NCI-H2081 (cell line): ENCODE measurements at places on chromosomes 4 and X.

- no peak for DNase-seq
These were observed 98.9 kb downstream of the PARM1 start for GRCh38 chr4:75031775-75032174.

DNA sequence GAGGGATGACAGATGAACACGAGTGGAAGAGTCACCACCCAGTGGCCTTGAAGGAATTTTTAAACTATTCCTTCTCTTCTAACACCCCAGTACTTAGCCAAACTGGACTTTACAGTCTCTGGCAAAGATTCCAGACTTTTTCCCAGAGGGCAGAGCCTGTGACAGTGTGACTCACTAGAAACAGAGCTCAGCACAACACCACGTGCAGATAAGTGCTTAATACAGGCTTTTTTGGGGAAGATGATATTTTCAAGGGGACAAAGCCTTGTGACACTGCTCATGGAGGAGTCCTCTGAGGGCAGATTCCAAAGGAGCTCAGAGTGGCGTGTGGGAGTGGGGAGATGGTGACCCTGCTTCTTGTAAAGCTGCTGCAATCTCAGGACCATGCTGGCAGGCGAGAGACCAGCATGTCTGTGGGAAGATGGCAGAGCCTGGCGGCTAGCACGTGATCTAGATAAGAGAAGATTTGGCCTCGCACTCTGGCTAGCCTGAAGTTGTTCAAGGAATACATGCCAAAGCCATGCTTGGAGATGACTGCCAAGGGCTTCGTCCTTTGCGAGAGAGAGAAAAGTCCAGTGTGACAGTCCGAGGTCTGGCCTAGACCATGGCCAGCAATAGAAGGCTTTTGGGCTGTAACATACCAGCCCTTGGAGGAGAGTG is 2.4 kb downstream of the RAB33A start:
- no peak for DNase-seq

- no peak for DNase-seq
These were observed 92.5 kb downstream of the FBXL5 start for GRCh38 chr4:15562623-15563022.

GRCh38 chrX:725971-726370 is 95.4 kb downstream of the SHOX start:
- DNase-seq = no peak

- DNase-seq = no peak
These were observed 2.1 kb upstream of the RHOH start for GRCh38 chr4:40194602-40195161.

DNA sequence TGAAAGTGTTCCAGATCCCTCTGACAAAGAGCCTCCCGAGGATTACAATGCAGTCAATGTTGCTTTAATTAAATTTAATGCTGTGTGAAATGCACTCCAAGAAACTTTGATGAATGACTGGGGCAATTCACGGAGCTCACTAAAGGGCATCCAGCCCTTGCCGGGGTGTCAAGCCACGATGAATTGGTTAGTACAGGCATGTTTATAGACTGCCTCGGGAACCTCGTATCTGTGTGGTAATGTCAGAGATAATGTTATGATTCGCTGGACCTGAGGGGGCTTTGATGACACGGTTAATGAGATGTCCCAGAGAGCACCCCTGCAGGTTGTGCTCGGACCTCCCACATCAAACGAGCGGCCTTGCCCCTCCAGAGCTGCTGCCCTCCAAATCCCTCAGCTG is 428.8 kb downstream of the NKX6-1 start:
- no peak for DNase-seq

- DNase-seq = no peak
These were observed 68.1 kb upstream of the NAP1L5 start for GRCh38 chr4:88765729-88766128.

GRCh38 chrX:111543212-111543741 is 31.8 kb downstream of the SERTM2 start:
- no peak for DNase-seq

DNA sequence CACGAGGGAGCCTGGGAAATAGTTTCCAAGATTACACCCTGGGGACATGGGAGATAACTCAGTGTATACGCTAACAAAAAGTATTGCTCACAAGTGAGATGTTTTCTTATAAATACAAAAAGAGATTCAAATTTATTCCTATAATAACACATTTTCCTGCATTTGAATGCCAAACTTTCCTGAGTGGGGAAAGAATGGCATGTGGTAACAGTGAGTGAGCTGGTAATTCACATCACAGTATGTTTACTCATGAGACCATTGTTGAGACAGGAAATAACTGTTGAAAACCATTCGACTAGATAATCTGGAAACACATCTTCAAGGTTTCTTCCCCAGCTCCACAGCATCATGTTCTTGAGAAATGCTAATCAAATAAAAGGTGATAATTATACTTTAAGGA is 109.1 kb downstream of the TASL start:
- DNase-seq = no peak

DNA sequence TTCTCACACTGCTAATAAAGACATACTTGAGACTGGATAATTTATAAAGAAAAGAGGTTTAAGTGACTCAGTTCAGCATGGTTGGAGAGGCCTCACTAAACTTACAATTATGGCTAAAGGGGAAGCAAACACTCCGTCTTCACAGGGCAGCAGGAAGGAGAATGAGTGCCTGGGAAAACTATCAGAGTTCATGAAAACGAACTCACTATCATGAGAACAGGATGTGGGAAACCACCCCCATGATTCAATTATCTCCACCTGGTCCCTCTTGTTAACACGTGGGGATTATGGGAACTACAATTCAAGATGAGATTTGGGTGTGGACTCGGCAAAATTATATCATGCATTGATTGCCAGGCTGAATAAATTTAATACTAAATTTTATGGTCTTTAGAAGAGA is 592.7 kb downstream of the GRXCR1 start:
- no peak for DNase-seq

DNA sequence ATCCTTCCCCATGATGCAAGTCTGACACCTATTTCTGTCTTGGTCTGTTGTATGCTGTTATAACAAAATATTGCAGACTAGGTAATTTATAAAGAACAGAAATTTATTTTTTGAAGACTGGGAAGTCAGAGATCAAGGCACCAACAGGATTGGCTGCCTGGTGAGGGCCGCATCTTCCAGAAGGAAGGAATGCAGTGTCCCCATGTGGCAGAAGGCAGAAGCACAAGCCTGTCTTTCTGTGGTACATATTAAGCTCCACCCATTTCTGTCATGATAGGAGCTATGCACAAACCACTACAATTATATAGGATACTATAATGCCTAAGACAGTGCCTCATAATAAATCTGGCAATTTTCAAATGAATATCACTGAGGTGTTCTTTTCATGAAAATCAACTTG is 502.3 kb upstream of the DIAPH2 start:
- peak; percentile 56 for DNase-seq

- no peak for DNase-seq
These were observed 313.9 kb downstream of the FBXW7 start for GRCh38 chr4:152221816-152222516.

GRCh38 chr4:165191814-165192499 is 15.4 kb upstream of the KLHL2 start:
- DNase-seq = peak; percentile 31

GRCh38 chr4:78162821-78163220 is 105.7 kb downstream of the FRAS1 start:
- no peak for DNase-seq

DNA sequence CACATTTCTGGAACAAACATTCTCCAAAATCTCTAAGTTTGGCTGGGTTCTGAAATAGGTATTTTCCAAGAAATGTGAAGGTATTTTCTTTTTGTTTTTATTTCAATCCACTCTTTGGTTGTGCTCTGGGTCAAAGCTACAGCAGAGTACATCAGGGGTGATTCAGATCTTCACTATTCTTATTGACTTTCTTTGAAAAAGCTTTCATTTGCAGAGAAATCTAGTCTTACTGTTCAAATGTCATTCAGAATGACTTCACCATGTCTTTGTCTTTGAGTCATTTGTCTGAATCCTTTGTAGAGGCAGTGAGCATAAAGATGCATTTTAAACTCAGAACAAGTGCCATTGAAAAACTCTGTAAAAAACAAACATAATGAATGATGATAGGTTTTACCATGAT is 547.2 kb upstream of the ADGRL3 start:
- DNase-seq = no peak

DNA sequence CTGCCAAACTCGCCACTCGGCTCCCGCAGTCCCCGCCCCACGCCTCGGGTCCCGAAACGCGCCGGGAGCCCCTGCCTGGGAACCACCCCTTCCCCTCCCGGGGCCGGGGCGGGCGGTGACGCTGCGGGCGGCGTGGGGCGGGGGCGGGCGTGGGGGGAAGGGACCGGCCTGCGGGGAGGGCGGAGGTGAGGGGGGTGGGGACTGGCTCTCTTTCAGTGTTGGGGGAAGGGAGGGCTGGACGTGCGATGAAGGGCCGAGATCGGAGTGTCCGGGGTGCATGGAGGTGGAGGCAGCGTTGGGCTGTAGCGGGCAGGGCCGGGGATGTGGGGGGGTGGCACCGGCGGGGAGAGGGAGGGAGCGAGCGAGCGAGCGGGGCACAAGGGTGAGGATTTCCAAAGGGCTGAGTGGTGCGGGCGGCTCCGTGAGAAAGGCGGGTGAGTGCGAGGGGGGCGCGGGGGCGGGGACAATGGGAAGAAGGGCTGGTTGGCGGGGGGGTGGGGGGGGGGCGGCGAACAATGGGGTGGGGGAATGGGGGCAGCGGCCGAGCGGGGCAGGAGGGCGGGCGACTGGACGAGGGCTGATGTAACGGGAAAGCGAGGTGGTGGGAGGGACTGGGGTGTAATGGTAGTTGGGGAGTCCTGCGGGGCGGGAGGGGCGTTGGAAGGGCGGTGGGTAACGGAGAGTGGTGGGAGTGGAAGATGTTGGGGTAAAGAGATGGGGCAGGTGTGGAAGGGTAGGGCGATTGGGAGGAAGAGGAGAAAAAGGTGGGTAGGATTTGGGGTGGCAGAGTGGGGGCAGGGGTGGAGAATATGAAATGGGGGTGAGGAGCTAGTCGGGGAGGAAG is 578 bp downstream of the DCUN1D4 start:
- DNase-seq = peak; percentile 47

GRCh38 chr4:190018201-190018920 is 8.7 kb downstream of the FRG2 start:
- DNase-seq = no peak

- DNase-seq = no peak
These were observed 7.7 kb upstream of the CSTF2 start for GRCh38 chrX:100812216-100813158.

DNA sequence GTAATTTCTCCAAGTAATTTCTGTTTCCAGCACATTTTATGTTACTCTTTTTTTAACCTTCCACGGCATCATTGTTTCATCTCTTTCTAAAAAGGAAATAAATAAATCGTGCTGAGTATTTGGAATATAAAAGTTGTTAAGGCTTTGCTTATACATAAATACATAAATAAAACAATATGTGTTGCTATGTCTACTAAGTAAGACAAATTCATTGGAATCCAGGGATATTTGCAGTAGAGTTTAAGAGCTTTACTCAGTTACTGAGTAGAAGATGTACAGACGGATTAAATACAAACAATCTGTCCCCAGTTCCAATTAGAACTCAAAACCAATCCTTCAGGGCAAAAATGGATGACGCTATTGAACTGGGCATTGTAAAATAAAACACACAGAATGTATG is 1.4 kb downstream of the ARHGAP24 start:
- no peak for DNase-seq
